ENCODE measurements at places on chromosomes 5 and 9.

DNA sequence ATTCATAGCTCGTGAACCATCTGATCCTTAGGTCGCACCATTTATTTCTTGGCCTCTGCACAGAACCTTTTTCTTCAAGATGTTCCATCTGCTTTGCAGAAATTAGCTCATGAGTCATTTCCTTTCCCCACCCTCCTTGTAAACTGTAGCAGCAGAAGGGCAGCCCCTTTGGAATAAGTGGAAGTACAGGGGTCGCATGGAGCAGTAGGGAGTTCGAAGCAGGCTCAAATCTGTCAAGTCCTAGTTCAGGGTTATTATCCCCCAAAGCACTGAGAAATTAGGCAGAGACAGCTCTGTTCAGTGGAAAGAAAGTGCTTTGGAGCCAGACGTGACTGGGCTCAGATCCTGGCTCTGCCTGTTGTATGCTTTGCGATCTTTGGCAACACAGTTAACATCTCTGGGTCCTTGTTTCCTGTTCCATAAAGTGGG, 84.2 kb downstream of the SGCD start:
- peak; percentile 16 for DNase-seq

- no peak for DNase-seq
Measured at GRCh38 chr5:107012371-107012770, 658.4 kb downstream of the EFNA5 start.

GRCh38 chr9:134606951-134607731, 34.5 kb upstream of the COL5A1 start:
- DNase-seq = no peak

DNA sequence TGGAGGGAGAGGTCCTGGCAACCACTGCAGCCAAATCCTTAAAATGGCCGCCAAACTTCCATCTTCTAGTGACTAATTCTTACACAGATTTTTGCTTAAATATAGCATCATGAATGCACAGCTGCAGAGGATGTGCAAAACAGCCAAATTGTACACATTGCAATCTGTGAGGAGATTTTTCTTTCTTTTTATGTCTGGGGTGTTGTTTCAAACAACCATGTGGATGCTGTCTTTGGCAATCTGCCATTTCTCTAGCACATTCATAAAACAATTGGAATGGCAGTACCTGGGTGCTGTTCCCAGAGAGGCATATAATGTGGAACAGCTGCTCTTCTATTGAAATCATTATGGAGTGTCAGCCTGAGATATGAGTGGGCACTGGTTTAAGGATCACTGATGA, 1082.9 kb upstream of the SEMA6A start:
- DNase-seq = no peak

DNA sequence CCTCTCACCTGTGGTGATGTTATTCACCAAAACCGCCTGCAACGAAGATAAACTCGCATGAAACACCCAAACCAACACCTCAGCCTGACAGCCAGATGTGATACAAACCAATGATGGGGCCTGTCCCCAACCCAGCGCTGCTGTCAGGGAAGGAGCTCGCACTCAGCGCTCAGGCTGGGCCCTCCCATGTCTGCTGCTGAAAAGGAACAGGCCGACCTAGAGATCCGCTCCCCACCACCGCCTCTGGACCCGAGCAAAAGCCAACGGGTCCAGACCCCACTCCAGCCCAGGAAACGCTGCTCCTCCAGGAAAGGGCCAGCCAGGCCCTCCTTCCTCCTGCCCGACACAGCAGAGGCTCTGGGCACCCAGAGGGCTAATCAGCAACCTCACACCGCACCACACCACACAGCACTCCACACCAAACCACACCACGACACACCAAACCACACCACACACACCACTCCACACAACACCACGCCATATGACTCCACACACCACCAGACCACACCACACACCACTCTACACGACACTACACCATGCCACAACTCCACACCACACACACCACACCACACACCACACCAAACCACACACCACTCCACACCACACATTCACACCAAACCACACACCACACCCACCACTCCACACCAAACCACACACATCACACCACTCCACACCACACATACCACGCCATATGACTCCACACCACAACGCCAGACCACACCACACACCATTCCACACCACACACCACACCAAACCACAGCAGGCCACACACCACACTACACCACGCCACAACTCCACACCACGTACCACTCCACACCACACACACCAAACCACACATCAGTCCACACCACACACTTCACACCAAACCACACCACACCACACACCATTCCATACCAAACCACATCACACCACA, 46.5 kb downstream of the GOLM1 start:
- no peak for DNase-seq

GRCh38 chr5:32500181-32500580, 55.6 kb upstream of the ZFR start:
- no peak for DNase-seq

- no peak for DNase-seq
Measured at GRCh38 chr9:133905493-133905892, 86.6 kb downstream of the VAV2 start.

GRCh38 chr5:111730659-111731382, 26.2 kb downstream of the NREP start:
- no peak for DNase-seq

- DNase-seq = no peak
Measured at GRCh38 chr5:3394891-3395599, 200.6 kb upstream of the IRX1 start.

- no peak for DNase-seq
Measured at GRCh38 chr9:87250205-87250604, 247.5 kb upstream of the DAPK1 start.

DNA sequence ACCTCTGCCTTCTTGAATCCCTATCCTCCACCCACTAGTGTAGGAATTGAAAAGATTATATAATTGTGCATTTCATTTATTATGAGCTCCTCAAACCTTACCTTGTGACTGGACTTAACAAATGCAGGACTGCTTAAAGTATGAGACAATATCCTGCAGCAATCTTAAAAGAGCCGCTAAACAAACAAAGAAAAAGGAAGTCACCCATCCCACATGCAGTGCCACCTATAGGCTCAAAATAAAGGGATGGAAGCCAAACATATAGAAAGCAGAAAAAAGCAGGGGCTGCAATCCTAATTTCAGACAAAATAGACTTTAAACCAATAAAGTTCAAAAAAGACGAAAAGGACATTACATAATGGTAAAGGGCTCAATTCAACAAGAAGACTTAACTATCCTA, 8.7 kb downstream of the PCAT7 start:
- no peak for DNase-seq

DNA sequence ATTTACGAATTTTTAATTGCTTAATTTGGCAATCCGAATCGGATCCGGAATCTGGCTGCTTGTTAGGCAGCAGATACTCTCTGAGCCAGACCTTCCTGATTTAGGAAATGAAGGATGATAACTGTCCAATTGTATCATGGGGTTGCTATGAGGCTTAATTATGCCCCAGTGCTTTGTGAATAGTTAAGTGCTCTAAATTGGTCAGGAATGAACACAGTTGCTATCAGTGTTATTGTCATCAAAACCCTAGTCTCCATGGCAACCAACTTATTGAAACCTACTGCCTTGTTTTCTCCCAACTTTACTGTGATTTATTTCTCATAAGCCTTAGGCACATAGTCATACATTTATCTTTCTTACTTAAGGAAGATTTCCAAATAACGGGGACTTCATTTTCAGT, 47.9 kb downstream of the MAMDC2 start:
- no peak for DNase-seq

DNA sequence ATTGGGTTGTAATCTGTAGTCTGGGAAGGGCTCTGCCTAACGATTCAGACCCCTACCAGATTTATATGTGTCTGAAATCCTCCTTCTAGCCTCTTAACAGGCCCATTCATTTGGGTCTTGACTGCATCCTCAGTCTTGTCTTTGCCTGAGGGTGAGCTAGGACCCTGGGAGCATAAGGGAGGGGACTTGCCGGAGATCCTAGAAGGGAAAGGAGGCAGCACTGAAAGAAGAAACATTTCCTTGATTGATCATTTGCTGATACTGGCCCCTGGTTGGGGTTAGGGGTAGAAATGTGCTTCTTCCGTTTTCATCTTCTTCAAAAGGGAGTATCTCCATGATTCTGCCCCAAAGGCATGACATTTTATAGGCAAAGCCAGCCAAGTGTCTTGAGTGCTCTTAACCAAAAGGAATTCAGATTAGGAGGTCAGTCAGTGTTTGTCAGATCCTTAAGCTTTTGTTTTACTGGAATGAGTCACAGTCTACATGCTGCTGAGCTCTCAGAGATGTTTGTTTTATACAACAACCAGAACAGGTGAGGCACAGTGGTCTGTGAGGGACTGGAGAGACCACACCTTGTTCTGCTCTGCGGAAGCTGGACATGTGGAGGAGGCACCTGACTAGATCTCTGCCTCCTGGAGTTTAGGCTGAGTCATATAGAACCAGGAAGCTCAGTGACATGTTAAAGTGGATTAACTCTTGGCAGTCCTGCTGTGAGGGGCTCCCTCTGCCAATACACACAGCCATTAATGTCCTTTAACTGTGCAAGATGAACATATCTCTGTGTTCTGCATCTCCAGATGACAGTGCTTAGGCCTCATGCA, 37.7 kb downstream of the PCDHAC2 start:
- no peak for DNase-seq

GRCh38 chr9:115951977-115952376, 201.6 kb upstream of the PAPPA start:
- no peak for DNase-seq

DNA sequence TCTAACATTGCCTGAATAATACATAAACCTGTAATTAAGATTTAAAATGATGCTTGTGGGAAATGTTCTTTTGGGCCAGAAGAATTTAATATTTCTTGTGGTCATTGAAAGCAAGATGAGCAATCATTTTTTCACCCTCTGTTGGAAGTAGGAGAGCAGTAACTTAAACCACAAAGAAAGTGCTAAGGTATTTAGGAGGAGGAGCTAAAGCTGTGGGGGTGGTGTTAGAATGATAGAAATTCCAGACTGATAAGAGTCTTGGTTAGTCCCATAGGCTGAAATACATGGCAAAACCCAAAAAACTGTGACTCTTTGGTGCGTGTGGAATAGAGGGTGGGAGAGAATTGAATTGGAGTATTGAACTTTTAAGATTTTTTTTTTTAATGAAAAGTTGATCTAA, 247.0 kb downstream of the YTHDC2 start:
- no peak for DNase-seq

GRCh38 chr9:38000735-38001134, 68.3 kb downstream of the SHB start:
- no peak for DNase-seq

- DNase-seq = no peak
Measured at GRCh38 chr9:87020169-87020950, 73.1 kb upstream of the GAS1 start.

- DNase-seq = no peak
Measured at GRCh38 chr5:67809589-67809988, 406.0 kb upstream of the PIK3R1 start.

DNA sequence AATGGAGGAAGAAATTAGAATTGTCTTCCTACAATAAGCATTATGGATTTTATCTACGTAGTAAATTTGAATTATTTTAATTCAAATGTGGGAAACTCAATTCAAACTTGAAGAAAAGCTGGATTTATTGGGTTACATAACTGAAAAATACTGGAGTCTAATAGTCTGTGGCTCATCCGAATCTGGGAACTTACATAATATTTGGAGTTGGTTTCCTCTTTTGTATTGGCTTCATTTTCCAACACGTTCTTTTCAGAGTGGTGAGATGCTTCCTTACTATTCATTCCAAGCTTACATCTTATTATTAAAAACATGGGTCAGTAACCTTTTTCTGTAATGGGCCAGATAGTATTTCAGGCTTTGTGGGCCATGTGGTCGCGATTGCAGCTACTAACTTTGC, 164.8 kb downstream of the ARHGAP26 start:
- no peak for DNase-seq

- no peak for DNase-seq
Measured at GRCh38 chr9:79015951-79016350, 555.8 kb upstream of the TLE4 start.

GRCh38 chr5:135229679-135230132, 169.3 kb downstream of the MACROH2A1 start:
- DNase-seq = no peak

GRCh38 chr5:169408171-169408570, 107.2 kb upstream of the SLIT3 start:
- no peak for DNase-seq

GRCh38 chr5:5883562-5883961, 461.1 kb downstream of the ICE1 start:
- DNase-seq = no peak

DNA sequence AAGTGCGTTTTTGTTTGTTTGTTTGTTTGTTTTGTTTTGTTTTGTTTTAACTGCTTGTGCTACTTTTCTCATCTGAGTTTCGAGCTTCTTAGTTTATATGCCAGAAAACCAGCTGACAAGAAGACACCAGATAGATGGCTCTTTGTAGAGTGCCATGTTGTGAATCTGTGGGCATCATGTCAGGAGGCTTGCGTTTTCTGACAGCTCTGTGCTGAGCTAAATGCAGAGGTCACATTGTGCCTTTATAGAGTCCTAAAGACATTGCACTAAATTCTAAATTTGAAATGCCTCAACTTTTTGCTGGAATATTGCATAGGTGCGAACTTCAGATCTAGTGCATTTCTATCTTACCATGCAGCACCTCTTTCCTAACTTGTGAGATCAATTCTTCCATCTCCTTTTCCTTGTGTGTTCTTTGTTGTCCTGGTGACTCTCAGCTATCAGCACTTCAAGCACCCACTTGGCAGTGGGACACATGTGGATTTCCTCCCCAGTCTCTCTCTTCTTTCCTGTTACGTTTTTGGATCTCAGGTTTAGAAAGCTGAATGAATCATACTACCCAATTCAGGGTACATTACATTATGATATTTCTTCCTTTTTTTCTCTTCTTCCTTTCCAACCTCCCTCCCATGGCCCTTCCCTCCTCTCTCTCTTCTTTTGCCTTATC, 379.0 kb upstream of the RPS23 start:
- no peak for DNase-seq

GRCh38 chr9:9002826-9003583, 1203.4 kb upstream of the DMAC1 start:
- DNase-seq = no peak

DNA sequence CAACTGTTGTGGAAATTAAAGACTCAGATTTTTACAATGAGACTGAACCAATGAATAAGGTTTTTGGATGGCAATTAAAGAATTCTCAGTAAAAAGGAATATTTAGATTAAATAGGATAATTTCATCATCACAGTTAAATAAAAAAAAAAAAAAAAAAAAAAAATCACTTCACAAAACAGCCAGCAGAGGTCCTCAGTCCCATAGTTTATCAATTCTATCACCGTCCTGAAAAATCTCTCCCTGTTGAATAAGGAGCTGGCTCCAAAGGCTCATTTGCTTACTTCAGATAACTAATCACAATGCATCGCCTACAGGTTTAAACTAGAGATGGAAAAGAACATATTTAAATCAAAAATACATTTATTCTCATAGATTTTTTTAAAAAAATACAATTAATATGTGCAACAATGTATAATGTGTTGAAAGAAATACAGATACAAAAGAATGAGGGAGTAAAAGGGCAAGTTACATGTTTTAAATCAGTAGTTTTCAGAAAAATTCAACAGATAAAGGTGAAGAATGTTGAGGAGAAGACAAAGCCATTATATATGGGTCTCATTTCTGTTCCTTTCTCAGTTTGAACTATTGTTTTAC, 175.8 kb upstream of the CHD1 start:
- DNase-seq = no peak

- DNase-seq = no peak
Measured at GRCh38 chr5:37552161-37552560, 173.0 kb downstream of the WDR70 start.

Measured in amniotic stem cell (primary cell).